Small intestine (tissue), 16 donors: ENCODE measurements at places on chromosomes 5 and 9.

GRCh38 chr9:79360387-79361347 is 211.1 kb upstream of the TLE4 start:
- no peak for DNase-seq

GRCh38 chr5:85951707-85952210 is 666.0 kb upstream of the COX7C start:
- no peak for DNase-seq

DNA sequence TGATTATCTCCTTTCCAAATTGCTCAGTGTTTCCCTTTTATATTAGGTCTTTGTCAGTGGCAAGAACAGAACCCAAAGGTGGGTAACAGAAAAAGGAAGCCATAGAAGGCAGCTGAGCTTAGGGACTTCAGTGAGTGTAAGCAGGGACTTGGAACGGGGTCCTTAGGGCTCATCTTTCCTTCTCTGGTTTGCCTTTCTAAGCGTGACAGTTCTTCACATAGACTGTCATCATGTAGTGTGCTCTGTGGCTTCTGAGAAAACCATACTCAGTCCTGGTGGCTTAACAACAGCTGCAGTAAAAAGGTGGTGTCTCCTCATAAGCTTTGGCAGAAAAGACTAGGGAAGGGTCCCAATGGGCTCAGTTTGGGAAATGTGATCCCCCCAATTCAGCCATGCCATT is 108.8 kb downstream of the SLC12A2 start:
- DNase-seq, result no peak

- no peak for DNase-seq
Observed at GRCh38 chr9:17735859-17736258, 157.0 kb downstream of the SH3GL2 start.

DNA sequence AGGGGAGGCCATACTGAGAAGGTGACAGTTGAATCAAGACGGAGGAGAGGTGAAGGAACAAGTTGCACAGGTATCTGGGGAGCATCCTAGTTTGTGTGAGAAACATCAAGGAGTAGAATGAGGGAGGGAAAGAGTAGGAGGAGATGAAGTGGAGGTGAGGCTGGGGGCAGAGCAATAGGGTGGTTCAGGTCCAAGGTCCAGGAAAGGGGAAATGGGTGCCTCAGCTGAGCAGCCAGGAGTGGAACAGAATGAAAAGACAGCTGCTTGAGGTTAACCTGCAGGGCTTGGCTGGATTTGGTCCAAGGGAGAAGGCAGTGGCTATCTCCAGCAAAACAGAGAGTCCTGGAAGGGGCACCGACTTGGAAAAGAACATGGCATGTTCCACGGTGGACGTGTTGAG is 5.3 kb downstream of the SLC1A1 start:
- peak; percentile 61 for DNase-seq

DNA sequence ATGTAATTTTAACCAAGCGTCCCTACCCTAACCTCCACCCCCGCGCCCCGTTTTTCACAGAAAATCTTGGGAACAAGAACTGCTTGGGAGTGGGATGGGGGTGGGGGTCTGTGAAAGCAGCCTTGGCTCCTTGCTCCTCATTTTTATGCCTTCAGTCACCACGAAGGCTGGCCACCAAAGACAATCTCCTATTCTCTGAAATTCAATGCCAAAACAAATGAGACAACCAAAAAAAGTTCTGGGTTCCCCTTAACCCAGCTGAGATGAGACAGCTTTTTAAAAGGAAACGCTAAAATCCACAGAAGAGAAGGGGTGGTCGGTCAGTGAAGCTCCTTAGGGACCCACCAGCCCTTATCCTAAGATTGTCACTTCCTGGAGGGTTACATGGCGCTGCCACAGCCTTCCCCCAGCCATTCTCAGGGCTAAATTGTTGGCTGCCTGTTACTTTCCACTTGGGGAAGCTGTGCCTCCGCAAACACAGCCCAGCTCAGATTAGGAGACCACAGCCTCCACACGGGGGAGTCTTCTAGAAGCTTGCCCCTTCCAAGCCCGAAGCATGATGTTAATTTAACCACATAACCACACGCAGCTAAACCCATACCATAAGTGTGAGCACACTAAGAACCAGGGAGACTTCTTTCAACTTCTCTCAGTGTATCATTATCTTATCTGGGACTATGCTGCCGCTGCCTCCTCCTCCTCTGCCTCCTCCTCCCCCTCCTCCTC is 136.3 kb downstream of the FOXD1 start:
- peak; percentile 13 for DNase-seq

GRCh38 chr9:112349008-112349333 is 15.6 kb upstream of the PTBP3 start:
- no peak for DNase-seq

DNA sequence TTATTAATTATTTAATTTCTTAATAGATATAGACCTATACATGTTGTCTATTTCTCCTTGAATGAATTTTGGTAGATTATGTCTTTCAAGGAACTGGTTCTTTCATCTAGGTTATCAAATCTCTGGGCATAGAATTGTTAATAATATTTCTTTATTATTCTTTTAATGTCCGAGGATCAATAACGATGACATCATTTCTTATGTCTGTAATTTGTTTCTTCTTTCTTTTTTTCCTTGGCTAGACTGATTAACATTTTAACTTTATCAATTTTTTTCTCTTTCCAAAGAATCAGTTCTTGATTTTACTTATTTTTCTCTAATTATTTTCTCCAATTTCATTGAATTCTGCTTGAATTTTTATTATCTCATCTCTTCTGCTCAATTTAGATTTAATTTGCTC is 156.0 kb downstream of the ISL1 start:
- no peak for DNase-seq

DNA sequence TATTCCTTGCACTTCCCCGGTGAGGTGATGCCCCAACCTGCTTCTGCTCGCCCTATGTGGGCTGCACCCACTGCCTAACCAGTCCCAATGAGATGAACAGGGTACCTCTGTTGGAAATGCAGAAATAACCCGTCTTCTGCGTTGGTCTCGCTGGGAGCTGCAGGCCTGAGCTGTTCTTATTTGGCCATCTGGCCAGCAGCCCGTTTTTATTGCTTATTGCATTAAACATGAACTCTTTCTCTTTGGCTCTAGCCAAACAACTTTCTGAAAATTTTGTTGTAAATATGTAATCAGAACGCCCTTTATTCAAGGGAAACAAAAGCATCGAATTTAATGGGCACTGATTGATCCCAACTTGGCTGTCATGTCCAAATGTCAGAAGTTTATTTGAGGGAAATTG is 124.7 kb upstream of the FTMT start:
- DNase-seq, result no peak

GRCh38 chr9:70111042-70111602 is 67.5 kb downstream of the MAMDC2 start:
- DNase-seq, result peak; percentile 60

GRCh38 chr5:101531026-101531425 is 627.9 kb upstream of the ST8SIA4 start:
- no peak for DNase-seq

GRCh38 chr5:176628406-176629228 is 1.7 kb downstream of the SNCB start:
- no peak for DNase-seq

- no peak for DNase-seq
Observed at GRCh38 chr9:29514862-29515261, 1941.6 kb upstream of the C9orf72 start.

DNA sequence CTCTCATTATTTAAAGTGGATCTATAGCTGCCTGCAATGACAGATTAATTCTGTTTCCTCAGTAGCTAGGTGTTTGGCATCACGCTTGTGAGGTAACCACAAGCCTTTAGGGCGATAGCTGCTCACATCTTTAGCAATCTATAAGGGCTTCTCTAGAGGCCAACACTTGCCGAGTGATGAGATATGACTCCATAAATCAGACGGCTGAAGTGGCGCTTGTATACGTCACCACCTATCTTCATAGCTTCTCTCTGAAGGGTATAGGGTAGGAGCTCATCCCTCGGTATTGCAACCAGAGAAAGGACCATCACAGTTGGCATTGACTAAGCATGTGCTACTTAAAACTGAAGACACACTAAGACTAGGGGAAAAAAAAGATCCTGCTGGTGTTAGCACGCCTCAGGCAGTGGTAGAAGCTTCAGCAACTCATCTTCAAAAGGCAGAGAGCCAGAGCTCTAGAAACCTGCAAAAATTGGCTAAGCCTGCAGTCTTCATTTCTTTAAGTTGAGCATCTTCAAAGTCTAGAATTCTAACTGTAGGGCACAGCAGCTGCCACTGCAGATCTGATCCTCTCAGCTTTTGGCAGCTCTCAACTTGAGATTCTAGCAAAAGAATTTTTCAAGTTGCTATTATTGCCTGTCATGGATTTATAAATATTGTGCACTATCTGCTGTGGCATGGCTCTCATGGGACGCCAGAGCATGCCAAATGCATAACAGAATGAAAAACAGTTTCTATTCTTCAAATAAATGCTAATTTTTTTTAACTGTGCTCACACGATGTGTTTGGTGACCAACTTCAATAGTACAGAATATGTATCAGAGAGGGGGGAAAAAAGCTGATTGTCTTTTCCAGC is 37.5 kb downstream of the PSMB7 start:
- DNase-seq, result no peak

DNA sequence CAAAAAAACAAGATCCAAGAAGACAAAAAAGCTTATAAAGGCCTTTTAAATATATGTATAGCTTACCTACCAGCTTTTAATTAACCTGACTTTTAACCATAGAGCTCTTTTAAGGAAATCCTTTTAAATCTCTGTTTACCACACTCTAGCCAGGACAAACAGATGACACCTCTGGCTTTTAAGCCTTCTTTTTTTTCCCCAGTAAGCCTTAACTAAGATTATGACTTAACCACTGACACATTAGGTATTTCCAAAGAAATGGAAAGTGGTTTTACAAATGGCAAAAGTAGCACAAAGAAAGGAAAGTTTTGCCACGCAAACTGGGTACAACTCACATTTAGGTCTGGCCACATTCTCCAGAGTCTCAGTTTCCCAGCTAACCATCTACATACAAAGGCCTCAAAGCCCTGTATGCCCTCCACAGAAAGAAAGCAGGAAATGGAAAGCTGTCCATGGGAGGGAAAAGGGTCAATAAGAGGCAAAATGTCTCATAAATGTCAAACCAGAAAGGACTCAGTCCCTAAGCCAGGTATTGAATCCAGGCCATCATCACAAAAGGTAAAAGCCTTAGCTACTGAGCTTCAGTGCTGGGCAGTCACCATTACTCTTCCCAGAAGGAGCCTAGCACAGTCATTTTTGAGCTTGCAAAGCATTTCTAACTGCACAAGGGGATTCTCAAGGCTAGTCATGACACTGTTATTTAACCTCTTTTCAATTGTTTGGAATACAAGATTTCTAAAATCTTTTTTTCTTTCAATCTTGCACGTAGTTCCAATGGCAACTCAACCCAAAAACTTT is 19.7 kb downstream of the TMEM161B start:
- DNase-seq, result no peak

DNA sequence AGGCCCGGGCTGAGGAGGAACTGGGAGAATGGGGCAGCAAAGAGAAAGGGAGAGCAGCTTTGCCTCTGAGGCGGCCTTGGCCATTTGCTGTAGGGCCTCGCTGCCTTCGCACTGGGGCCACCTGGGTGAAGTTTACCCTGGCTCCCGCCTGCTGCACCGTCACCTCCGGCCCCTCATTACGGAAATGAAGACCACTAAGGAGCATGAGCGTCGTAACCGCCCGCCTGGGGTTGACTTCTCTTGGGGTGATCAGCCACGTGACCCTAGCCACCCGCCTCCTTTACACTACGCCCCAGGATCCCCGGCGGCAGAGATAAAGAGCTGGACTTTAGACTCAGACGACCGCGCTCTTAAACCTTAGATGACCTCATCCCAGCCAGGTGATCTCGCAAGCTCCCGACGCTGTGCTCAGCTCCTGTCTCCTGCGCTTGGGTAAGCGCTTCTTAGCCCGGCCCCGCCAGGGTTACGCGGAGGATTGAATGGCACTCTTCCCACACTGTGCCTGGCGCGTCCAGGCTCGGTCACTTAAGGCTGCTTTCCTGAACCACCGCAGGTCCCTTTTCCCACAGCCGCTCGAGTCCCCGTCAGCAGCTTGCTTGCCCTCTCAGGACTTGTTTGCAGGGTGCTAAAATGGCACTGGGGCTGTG is 107.9 kb upstream of the LARP1 start:
- peak; percentile 98 for DNase-seq

DNA sequence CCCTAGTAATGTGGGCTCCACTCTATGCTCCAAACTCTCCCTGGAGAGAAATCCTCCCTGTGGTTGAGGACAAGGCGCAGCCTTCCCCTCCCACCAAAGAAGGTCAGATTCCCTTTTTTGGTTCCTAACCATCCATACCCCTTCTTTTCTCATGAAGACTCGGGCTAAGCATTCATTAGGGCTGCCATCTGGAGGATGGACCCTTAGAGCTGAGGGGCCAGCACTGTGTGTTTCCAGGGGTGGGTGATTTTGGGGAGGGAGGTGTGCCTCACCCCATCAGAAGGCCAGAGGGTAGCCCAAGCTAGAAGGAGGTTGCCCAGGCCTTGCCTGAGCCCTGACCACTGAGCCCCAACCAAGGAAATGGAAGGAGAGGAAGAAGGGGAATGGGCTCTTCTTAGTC is 36.8 kb downstream of the TGFBI start:
- DNase-seq, result no peak

DNA sequence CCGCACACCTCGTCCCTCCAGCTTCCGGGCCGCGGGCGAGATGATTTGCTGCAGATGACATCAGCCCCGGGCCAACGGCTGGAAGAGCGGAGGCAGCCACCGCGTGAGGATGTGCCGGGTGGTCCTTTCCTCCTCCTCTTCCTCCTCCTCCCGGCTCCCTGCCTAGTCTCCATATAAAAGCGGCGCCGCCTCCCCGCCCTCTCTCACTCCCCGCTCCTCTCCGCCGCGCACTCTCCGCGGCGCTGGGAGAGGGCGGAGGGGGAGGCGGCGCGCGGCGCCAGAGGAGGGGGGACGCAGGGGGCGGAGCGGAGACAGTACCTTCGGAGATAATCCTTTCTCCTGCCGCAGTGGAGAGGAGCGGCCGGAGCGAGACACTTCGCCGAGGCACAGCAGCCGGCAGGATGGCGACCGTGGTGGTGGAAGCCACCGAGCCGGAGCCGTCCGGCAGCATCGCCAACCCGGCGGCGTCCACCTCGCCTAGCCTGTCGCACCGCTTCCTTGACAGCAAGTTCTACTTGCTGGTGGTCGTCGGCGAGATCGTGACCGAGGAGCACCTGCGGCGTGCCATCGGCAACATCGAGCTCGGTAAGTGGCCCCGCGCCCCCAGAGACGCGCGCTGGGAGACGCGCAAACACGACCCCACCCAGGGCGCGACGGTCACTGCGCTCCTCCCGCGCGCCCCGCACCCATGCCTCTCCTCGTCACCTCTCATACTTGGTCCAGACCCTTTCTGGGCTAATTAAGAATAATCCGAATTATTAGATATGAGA is at the start of gene MAP1B:
Gene MAP1B (plus strand): TSS at position 345 of the 770 bp plus-strand sequence. CDS start 57 bp downstream, at position 402.
- no peak for DNase-seq

DNA sequence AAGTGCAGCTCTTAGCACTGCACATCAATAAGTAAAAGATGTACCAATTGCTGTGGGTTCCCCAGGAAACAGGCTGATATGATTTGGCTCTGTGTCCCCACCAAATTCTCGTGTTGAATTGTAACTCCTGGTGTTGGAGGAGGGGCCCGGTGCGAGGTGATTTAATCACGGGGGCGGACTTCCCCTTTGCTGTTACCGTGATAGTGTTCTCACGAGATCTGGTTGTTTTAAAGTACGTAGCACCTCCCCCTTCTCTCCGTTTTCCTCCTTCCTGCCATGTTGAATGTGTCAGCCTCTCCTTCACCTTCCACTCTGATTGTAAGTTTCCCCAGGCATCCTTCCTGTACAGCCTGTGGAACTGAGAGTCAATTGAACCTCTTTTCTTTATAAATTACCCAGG is 93.2 kb upstream of the ACTBL2 start:
- DNase-seq, result no peak
